A375 (cell line): ENCODE measurements at places on chromosomes 6 and 20. TPM values are rescaled to one million over a fixed set of nuclear protein-coding genes. Genes with fewer than 3 reads are reported as not detected.

Gene FOXF2
- total RNA-seq, result 3.1 and 3.8 TPM in 2 replicates

Gene HSPA12B
- not detected in 2 replicates for total RNA-seq

Gene ID1
- total RNA-seq, result 813 and 881 TPM in 2 replicates

Gene AKAP7
- total RNA-seq, result 2.8 and 6.0 TPM in 2 replicates

Gene GPR31
- total RNA-seq, result not detected in 2 replicates

Gene KIAA1755
- total RNA-seq, result 4.4 and 7.7 TPM in 2 replicates

Gene INSM1
- total RNA-seq, result not detected in 2 replicates

Gene TEAD3
- 4.2 and 6.3 TPM in 2 replicates for total RNA-seq
